CD8-positive, alpha-beta memory T cell (primary cell): ENCODE measurements at places on chromosomes 7 and 10.

DNA sequence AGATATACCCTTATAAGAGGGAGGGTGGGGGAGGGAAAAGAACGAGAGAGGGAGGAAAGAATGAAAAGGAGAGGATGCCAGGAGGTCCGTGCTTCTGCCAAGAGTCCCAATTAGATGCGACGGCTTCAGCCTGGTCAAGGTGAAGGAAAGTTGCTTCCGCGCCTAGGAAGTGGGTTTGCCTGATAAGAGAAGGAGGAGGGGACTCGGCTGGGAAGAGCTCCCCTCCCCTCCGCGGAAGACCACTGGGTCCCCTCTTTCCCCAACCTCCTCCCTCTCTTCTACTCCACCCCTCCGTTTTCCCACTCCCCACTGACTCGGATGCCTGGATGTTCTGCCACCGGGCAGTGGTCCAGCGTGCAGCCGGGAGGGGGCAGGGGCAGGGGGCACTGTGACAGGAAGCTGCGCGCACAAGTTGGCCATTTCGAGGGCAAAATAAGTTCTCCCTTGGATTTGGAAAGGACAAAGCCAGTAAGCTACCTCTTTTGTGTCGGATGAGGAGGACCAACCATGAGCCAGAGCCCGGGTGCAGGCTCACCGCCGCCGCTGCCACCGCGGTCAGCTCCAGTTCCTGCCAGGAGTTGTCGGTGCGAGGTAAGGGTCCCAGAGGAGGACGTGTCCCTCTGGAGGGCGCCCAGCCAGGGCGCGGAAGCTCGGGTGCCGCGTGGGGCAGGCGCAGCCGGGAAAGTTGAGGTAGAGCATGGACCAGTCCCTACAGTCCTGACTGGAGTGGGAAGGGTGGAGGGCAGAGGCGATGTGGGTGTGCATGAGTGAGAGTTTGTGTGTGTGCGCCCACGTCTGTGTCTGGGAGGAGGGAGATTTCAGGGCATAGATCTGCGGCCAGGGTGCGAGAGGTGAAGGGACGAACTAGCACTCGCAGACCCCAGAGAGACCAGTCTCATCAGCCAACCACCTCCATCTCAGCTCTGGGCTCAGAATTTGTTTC, 844 bp downstream of the GRM3 start:
- DNase-seq = no peak

GRCh38 chr10:129544205-129545202, 77.5 kb downstream of the MGMT start:
- no peak for DNase-seq

DNA sequence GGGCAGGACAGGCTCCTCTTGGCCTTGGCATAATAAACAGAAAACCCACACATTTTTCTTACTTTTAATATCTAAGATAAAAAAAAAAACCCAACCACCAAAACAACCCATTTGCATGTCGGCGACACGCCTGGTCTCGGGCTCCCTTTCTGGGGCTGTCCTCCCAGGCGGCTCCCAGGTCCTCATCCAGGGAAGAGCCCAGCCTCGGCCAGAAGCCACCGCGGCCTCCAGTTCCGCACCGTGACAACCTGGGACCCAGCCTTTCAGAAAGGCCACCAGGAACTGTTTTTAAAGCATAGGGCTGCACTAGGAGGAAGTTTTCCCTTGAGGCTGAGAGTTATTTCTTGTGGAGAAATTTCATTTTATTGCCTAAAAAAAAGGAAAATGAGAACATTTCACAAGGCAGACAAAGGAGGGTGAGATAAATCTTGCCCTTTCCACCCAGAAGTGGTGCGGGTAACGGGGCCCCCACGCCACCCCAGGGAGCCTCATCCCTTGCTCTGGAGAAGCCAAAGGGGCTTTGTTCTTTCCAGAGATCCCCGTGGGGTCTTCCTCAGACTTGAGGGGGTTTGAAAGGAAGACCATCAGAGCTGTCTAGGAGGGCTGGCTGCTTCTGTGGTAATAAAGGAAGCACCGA, 39.2 kb upstream of the MKRN1 start:
- no peak for DNase-seq

- peak; percentile 51 for DNase-seq
Measured at GRCh38 chr7:35624299-35625186, 70.4 kb downstream of the HERPUD2 start.

DNA sequence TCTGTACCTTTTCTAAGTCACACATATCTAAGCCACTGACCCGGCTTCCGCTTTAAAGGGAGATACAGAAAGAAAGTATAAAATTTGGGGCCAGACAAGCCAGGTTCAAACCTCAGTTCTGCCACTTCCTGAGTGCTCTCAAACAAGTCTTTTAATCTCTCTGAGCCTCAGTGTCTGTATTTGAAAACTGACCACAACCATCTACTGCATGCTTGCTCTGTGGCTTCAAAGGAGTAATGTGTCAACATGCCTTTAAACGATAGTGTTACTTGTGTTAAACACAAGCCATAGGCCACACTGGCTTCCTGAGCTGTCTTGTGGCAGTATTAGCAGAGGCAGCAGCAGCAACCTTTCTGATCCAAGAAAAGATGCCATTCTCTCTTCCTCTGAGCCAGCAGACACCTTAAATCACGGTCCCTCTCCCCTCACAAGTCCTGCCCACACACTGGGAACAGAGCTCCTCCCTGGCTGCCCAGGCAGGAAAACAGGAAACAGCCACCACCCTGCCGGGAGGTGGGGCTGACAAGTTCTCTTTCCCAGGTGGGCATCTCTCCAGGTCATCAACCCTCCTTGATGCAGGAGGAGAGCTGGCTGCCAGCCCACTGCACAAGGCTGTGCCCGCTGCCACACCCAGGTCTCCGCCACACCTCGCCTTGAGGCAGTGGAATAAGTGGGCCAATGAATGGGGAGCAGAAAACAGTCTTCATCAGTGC, 10.7 kb downstream of the HIP1 start:
- peak; percentile 44 for DNase-seq

- DNase-seq = peak; percentile 90
Measured at GRCh38 chr7:48089046-48090003, at the start of gene UPP1. Gene UPP1 (plus strand): TSS chr7:48089265. CDS start chr7:48094784, 5,519 bp downstream.

DNA sequence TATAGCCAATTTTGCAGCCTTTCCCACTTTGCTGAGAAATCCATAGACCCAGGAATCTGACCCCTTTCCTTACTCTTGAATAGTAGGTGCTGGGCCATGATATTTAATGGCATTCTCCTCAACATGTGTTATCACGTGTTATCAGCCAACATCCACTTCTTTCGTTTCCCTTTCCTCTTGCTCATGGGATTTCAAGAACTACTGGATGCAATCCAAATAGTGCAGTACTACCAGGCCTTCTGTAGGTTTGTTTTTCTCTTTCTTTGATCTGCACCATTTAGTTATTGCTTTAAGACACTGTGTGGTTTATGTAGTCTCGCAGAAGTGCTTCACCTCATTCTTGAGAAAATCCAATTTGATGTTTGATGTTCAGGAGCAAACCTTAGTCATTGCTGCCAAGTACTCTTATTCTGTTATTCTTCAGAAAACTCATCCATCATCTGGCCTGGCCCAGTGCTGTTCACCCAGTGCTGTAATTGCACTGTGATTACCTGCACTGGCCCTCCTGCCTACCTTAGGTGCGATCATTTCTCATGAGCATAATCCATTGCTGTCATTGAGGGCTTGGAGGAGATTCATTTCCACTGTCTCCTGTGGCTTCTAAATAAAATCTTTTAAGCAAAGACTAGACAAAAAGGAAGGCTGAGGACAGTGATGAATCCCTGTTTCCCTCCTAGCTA, 315.3 kb downstream of the BMPER start:
- no peak for DNase-seq

GRCh38 chr7:28200598-28200997, 20.0 kb upstream of the JAZF1 start:
- DNase-seq = no peak

DNA sequence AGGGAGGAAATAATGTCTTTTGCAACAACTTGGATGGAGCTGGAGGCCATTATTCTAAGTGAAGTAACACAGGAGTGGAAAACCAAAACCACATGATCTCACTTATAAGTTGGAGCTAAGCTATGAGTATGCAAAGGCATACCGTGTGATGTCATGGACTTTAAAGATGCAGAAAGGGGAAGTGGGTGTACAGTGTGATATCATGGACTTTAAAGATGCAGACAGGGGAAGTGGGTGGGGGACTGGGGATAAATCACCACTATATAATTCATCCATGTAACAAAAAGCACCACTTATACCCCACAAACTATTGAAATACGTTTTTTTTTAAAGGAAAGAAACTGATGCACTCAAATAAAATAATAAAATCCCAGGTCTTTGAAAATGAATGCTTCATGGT, 29.5 kb downstream of the LYZL2 start:
- no peak for DNase-seq

- no peak for DNase-seq
Measured at GRCh38 chr10:54159924-54160323, 641.1 kb downstream of the PCDH15 start.

DNA sequence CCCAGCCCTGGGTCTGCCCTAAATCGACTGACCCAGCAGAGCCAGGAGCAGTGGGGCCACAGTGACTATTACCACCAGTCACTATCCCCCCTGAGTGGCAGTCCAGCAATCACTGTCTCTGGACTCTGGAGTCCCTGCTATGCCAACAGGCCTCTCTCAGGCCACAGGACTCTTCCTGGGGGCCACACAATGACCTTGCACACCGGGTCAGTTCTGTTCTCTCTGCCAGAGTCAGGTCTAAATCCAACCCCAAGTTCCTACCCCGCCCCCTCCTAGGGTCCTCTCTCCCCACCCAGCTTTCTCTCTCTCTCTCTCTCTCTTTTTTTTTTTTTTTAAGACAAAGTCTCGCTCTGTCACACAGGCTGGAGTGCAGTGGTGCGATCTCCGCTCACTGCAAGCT, 21.6 kb downstream of the GRID2IP start:
- no peak for DNase-seq

- DNase-seq = no peak
Measured at GRCh38 chr10:1402016-1402770, 335.1 kb downstream of the ADARB2 start.

DNA sequence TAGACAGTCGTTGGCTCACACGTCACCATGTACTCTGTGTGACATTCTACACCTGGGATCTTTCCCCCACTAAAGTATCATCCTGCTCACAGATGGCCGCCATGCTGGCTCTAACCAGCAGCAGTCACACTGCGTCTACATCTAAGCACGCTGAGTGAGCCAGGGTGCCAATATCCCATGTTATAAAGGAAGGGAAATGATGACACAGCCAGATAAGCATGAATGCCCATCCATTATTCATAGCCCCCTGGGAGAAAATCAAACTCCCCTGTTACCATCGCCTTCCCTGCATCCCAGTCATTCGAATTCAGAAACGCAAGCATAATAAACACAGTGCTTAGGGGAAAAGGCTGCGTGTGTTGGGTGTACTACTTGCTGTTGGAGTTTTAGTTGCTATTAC, 698.2 kb upstream of the AUTS2 start:
- no peak for DNase-seq

DNA sequence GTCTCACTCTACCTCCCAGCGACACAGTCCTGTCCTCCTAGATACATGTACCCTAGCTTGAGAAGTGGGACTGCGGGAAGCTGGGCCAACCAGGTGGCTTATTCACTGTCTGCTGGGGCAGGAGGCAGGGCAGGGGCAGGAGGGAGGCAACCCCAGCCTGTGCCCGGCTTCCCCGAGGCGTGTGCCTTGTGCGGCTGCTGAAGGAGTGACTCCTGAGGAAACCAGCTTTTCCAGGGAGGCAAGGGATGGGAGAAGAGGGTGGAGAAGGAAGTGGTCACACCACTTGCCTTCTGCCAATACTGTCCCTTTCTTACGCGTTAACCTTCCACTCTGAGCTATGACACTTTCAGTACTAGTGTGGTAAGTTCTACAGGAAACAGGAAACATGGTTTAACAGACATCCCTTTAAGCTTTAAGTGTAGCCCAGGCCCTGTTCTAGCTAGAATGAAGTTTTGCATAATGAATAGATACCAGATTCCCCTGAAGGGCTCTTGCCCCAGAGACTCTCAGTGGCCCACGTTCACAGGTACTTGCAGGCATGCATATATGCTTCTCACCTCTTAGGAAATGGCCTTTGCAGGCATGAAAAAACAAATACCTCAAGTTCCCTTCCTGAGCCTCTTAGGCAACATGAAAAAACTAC, 40.6 kb downstream of the SYPL1 start:
- DNase-seq = peak; percentile 61

- no peak for DNase-seq
Measured at GRCh38 chr10:98832738-98833137, 386.0 kb upstream of the HPS1 start.

DNA sequence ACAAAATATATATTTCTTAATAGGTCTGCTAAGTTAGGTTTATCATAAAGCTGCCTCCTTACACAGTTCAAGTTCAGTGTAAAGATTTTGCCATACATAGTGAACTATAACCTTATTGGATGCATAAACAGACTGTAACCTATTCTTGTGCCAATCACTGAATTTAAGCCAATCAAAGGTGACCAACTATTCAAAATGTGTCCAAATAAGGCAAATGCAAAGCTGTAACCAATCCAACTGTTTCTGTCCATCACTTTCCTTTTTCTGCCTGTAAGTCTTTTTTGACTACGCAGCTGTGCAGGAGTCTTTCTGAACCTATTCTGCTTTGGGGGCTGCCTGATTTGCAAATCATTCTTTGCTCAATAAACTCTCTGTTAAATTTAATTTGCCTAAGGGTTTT, 11.6 kb upstream of the DNMBP start:
- no peak for DNase-seq

DNA sequence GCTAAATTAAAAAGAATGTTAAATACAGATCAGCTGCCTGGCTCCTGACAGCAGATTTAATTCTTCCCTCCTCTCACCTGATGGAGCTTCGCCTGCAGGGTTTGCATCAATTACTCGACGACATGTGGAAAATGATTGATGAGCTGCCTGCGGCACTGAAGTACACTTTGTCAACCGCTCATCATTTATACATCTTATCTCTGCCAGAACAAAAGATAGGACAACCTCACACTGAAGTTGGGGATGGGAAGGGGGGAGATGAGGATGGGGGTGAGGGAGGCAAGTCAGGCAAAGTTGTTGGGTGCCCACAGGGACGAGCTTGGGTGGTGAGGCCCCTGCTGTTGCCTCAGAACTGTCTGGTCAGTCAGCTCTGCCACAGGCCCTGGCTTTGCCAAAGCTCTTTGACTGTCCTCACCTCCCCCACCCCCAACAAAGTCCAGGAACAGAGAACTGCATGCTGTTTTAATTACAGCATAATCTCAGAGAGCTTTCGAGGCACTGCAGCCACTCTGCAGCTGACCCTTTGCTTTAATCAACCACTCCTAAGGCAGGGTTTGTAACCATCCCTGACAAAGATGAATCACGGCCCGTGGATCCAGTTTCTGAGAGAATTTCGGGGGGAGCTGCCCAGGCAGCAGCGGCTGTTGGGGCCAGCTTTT, 702.3 kb downstream of the LRMDA start:
- no peak for DNase-seq

- DNase-seq = no peak
Measured at GRCh38 chr10:80512031-80512526, 25.6 kb upstream of the SH2D4B start.
